Stimulated activated CD8-positive, alpha-beta memory T cell treated with anti-CD3 and anti-CD28 coated beads, Interleukin-4, amount 100 ng/mL, for 1 hour (primary cell): ENCODE measurements at places on chromosomes 4 and X.

GRCh38 chr4:3339577-3339976 lies 46.8 kb downstream of the RGS12 start:
- no peak for DNase-seq

DNA sequence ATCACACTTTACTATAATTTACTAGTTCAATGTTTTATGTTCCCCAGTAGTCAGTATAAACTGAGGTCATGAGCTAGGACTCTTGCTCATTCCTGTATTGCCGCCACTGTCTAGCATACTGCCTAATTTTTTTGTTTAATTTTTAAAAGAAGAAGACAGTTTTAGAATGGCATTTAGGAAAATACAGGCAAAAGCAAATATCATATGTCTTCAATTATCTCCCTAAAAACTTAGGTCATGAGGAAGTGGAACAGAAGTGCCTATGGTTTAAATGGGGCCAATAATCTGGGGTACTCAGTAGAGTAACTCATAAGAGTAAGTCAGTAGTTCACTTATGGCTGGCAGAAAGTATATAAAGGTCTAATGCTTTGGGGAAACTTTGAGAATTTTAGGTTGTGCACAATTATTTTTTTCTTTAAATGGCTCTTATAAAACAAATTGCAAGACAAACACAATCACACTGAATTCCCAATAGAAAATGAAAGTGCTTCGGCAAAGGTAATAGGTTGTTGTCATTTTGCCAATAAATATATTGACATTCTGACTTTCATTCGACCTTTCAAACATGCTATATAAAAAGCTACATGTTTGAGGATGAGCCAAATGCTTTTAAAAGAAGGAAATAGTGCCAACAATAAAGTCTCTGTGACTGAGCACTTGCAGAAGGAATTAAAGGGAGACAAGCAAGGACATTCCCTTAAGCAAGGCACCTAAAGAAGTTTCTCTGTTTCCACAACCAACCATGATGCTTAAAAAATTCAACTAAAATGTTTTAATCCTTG lies 390.1 kb downstream of the PDGFC start:
- no peak for DNase-seq

- no peak for DNase-seq
Observed at GRCh38 chr4:131001371-131001770, 1905.4 kb downstream of the C4orf33 start.

DNA sequence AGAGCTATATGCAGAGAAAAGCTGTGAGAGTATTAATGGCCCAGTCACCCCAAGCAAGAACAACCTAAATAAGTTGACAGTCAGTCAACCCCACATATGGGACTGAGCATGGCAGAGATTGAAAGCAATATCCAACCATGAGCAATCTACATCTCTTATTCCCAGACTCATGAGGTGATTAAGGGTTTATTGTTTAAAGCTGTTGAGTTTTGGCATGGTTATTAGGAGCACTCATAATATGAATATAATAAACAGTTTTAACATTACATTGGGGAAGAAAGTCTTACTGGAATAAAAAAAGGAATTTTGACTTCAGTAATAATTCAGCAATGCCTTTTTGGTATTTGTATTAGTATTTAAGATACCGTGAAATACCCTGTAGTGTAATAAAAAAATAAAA lies 1627.4 kb downstream of the STIM2 start:
- DNase-seq = no peak

DNA sequence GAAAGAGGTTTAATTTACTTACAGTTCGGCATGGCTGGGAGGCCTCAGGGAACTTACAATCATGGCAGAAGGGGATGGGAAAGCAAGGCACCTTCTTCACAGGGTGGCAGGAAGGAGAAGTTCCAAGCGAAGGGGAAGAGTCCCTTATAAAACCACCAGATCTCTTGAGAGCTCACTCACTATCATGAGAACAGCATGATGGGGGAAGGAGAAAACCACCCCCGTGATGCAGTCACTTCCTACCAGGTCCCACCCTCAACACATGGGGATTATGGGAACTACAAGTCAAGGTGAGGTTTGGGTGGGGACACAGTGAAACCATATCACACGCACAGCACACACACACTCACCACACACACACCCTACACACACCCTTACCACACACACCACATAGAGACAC lies 104.3 kb downstream of the DCTD start:
- no peak for DNase-seq

GRCh38 chr4:80187677-80188076 lies 9.6 kb upstream of the PRDM8 start:
- DNase-seq = no peak

- DNase-seq = no peak
Observed at GRCh38 chrX:122586831-122587230, 597.2 kb upstream of the GRIA3 start.

DNA sequence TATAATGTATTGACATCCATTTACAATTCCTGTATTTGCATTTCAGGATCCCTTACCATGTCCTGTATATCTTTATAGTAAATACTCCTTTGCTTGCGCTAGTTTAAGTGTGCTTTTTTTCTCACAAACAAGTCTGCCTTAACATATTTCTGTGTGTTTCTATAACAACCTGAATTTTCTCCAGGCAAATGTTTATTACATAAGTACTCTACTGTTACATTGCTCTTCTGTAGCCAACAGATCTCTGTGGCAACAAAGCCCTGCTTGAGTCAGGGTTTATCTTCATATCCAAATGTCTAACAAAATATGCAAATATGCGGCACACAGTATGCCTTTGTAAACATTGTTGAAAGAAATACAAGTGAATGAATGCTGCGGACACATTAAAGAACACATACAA lies 625.5 kb downstream of the TLL1 start:
- DNase-seq = no peak

GRCh38 chrX:77119706-77120105 lies 327.5 kb upstream of the FGF16 start:
- no peak for DNase-seq
